ENCODE measurements at places on chromosomes 5 and 9. TPM values are rescaled to one million over a fixed set of nuclear protein-coding genes. Genes with fewer than 3 reads are reported as not detected.

C9 gene
- not detected for total RNA-seq

AJM1 gene
- total RNA-seq = 0.21 TPM

- no peak for DNase-seq
These were observed 1057.7 kb upstream of the DMAC1 start for GRCh38 chr9:8857068-8857925.

GRCh38 chr5:68279984-68280383 lies 64.4 kb downstream of the PIK3R1 start:
- no peak for DNase-seq

DNA sequence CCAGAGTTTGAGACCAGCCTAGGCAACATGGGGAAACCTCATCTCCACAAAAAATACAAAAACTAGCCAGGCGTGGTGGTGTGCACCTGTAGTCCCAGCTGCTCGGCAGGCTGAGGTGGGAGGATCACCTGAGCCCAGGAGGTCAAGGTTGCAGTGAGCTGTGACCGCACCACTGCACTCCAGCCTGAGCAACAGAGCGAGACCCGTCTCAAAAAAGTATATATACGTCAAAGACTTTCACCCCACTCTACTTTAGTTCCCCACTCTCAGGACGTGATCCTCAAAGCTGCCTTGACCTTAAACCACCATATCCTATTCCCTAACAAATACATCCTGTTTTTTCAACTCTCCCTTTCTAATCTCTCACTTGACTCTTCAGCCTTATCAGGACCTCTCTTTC lies 41.0 kb downstream of the PCDHGC5 start:
- DNase-seq = no peak

All from H4 (cell line).